ENCODE measurements at places on chromosomes 2 and 18.

- no peak for DNase-seq
Observed at GRCh38 chr2:121085801-121086200, 199.2 kb downstream of the TFCP2L1 start.

- no peak for DNase-seq
Observed at GRCh38 chr2:48264627-48265026, 265.3 kb upstream of the STON1 start.

- no peak for DNase-seq
Observed at GRCh38 chr2:228344531-228344930, 163.0 kb upstream of the SPHKAP start.

GRCh38 chr2:68157002-68157401 is 686 bp upstream of the PNO1 start:
- no peak for DNase-seq

DNA sequence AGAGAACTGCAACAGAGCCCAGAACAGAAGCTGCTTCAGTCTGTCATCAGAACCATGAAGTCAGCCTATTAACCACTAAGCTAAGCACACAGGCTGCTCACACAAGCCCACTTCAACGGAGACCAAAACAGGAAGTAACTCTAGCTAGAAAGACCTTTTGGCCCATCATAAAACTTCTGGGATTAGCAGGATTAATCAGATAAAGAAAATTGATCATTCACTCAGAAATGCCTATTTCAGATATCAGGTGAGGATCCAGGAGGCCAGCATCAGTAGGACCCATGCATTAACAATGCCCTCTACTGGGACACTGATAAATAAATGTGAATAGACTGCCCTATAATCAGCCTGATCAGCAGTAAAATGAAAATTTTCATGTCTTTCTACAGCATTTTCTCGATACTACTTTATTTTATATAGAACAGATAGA is 101.4 kb downstream of the WDPCP start:
- DNase-seq: no peak

GRCh38 chr2:20588918-20589871 is 61.7 kb downstream of the HS1BP3 start:
- DNase-seq: no peak

- DNase-seq: no peak
Observed at GRCh38 chr2:80092474-80092873, 212.1 kb downstream of the LRRTM1 start.

GRCh38 chr2:162297925-162298552 is 20.4 kb downstream of the IFIH1 start:
- DNase-seq: no peak

DNA sequence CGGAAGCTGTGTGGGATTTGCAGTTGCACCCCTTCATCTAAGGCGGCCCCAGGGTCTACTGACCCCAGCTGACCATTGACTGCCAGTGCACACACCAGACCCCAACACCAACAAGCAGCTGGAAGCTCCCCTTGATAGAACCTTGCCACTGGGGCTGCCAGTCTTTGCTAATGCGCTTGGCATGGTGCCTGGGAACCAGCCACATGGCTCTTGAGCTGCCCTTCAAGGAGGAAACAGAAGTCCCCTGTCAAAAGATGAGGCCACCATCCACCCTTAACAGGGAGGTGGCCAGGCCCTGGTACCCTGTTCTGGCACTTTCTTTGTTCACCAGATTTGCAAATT is 8.6 kb downstream of the ALPI start:
- DNase-seq: no peak

DNA sequence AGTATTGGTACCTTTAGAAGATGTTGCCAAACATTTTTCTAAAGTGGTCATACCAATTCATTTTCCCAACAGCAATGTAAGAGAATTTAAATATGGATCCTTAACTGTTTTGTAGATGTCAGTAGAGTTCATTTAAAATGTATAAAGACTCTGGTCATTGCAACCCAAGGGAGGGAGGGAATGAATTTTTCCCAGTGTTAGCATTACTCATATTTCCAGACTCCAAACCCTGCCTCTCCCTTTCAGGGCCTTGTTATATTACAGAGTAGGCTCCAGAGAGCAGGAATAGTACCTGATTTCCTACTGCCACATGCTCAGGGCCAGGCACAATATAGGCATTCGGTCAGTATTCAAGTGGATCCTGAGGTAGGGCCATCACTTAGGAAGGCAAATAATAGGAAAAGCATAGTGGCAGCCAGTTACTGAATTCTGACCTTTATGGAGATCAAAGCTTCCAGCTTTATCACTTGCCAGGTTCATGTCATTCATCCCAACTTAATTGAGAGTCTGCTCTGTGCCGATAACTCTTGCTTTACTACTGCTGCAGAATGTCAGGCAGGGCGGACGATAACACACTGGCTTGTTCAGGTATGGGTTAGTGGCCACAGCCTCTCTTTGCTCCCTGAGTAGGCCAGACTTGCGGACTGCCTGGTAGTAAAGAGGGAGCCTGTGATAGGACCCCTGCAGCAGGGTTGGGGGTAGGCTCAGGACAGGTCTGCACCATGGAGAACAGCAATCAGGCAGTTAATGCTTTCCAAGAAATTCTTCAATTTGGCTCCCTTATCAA is 75.3 kb downstream of the OSBPL6 start:
- DNase-seq: no peak

GRCh38 chr2:159497256-159497655 is 119.1 kb downstream of the BAZ2B start:
- DNase-seq: no peak

DNA sequence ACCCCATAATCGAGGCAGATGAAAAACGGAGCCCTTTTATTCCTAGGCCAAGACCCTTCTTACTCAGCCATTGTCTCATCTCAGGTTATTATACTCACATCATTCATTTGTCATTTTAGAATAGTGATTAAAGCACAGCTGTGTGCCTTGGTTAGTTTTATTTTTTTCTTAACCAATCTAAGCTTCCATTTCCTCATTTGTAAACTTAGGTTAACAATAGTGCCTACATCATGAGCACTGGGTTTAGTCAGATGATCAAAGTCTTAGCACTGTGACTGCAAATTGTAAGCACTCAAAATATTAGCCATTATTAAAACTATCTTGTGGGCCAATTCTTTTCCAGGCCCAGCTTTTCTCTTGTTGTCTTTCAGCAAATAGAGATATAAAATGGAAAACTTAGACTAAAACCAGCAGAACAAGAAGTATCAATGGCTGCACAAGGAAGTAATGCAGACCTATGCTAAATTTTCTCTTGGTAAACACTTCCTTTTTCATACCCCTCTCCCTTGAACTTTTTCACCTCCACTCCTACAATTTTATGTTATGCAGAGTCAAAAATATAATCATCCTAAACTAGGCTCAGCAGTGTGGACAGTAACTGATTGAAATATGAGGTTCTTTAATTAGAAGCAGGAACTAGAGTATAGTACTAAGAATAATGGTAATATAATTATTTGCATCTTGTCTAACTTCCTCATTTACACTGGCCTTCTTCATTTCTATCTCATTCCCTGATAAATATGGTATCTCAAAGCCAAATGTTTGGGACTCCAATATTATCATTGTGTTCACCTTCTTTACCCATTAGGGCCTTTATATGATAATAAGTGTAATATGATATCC is 21.5 kb upstream of the GALNT3 start:
- DNase-seq: no peak

DNA sequence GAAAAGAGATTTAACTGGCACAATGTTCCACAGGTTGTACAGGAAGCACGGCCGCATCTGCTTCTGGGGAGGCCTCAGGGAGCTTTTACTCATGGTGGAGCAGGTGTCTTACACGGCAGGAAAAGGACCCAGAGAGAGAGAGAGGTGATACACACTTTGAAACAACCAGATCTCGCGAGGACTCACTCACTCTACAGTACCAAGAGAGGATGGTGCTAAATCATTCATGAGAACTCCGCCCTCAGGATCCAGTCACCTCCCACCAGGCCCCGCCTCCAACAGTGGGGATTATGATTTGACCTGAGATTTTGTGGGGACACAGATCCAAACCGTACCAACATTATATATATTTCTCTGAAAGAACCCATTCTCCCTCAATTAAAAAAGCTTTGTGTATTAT is 79.7 kb upstream of the DOCK10 start:
- no peak for DNase-seq

DNA sequence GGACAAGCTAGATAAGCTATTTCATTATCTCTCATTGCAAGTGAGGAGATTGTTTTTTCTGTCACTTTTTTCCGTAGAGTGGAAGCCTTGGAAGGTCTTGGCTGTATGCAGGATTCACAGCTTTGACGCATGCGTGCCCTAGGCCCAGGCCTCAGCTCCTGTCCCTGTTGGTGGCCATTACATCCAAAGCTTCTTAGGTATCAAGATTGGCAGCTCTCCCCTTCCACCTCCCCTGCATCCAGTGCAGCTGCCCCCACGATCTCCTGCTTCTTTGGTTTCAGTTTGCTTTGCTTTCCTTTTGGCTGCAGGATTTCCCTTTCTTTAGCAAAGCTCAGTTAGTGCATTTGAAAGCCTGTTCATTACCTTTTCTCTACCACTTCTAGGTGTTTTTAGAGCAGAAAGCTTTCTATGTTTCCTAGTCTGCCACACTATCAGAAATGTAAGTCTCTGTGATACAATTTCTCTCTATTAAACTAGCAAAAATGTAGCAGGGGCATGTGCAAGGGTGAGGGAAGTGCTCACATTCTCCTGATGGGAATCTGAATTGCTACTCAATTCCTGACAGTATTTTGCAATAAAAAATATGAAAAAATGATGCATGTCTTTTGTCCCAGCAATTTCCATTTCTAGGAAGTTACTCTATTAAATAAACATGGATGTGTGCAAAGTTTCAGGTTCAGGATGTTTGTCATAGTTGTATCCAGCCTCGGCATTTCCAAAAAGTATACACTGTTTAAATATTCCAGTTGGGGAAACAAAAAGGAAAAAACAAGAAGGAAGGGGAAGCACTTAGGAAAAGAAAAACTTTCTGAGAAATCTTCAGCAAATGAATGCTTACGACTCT is 91.2 kb downstream of the LIPG start:
- DNase-seq: no peak

GRCh38 chr2:39381653-39382052 is 55.4 kb downstream of the MAP4K3 start:
- no peak for DNase-seq

- DNase-seq: no peak
Observed at GRCh38 chr2:37366773-37367172, 22.3 kb downstream of the QPCT start.
